ENCODE measurements at places on chromosomes 11 and 22. TPM values are rescaled to one million over a fixed set of nuclear protein-coding genes. Genes with fewer than 3 reads are reported as not detected.

GRCh38 chr22:25709758-25710157 lies 32.2 kb upstream of the MYO18B start:
- no peak for DNase-seq

- DNase-seq = no peak
Measured at GRCh38 chr22:43988116-43988820, 33.0 kb downstream of the SAMM50 start.

GRCh38 chr11:10674911-10675440 lies 18.6 kb downstream of the IRAG1 start:
- DNase-seq = no peak

GRCh38 chr11:16777613-16777975 lies 39.1 kb downstream of the C11orf58 start:
- DNase-seq = no peak

- no peak for DNase-seq
Measured at GRCh38 chr11:19561011-19561410, 151.6 kb upstream of the NAV2 start.

GRCh38 chr11:9133956-9134355 lies 42.6 kb upstream of the SCUBE2 start:
- no peak for DNase-seq

The NCR3LG1 gene
- 2.6 TPM for total RNA-seq

DNA sequence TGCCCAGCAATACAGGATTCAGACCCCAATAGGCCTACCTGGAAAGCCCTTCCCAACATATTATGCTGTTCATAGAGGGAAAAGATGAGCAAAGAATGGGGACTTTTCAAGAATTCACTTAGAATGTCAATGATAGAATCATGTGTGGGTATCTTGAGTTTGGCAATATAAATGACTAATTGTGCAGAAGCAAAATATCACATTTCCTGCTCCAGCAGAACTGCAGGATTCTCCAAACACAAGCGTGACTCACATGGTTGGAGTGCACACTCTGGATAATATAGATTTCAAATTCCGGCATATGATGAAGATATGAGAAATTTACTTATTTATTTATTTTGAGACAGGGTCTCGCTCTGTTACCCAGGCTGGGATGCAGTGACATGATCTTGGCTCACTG lies 12.5 kb upstream of the APOL5 start:
- DNase-seq = no peak

GRCh38 chr11:28838741-28839140 lies 730.6 kb downstream of the METTL15 start:
- DNase-seq = no peak

DNA sequence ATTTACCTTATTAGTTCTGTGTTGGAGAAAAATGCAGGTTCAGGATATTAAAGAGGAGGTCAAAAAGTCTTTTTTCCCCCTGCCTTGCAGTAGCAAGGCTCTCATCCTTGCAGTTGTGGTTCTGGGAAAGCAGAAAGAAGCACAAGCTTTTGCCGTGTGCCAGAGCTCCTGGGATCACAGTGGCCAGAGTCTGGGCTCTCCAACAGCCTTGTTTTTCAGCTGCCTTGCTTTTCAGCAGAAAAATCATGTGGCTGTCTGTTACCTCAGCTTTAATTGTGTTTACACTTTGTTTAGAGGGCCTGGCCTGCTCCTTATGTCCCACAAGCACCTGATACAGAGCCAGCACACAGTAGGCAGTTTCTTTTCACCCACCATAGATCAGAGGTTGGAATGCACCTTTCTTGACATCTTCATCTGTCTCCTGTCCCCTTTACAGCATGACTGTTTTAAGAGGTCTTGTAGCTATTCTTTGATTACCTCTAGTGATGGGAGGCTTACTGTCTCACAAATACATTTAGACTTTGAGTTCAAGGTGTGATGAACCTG lies 67.5 kb downstream of the TEAD1 start:
- no peak for DNase-seq

The LIPT2 gene
- 4.2 TPM for total RNA-seq

DNA sequence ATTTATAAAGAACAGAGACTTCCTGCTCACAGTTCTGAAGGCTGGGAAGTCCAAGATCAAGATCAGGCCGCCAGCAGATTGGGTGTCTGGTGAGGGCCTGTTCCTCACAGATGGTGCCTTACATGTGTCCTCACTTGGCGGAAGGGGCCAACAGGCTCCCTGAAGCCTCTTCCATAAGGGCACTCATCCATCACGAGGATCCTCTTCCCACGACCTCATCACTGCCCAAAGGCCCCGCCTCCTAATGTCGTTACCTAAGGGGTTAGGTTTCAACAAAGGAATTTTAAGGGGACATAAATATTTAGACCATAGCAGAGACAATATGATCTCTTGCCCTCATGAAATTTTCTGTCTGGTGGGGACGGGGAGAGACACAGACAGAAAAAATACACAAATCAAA lies 18.6 kb downstream of the TP53AIP1 start:
- no peak for DNase-seq

The SYT12 gene
- total RNA-seq = 1.7 TPM

GRCh38 chr11:745428-745827 lies 1.8 kb upstream of the TALDO1 start:
- DNase-seq = no peak

GRCh38 chr11:10461276-10461790 lies 6.3 kb downstream of the AMPD3 start:
- DNase-seq = no peak

GRCh38 chr11:12944889-12945288 lies 64.2 kb upstream of the RASSF10 start:
- no peak for DNase-seq

GRCh38 chr22:49815641-49816091 lies 12.0 kb downstream of the BRD1 start:
- DNase-seq = no peak

- no peak for DNase-seq
Measured at GRCh38 chr11:35583843-35584242, 34.4 kb upstream of the FJX1 start.

DNA sequence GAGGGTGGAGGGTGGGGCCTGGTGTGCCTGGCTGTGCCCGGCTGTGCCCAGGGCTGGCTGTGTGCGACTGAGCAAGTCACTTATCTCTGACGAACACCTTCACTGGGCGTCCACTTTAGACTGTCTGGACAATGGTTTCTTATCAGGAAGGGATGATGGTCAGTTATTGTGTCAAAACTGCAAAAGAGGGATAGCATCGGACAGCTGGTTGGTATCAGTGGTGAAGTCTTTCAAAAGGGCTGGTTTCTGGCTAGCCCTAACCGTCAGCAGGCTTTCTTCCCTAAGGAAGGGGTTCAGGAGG lies 4.1 kb upstream of the MGAT3 start:
- no peak for DNase-seq

- DNase-seq = no peak
Measured at GRCh38 chr11:70596091-70596490, 197.8 kb downstream of the CTTN start.

DNA sequence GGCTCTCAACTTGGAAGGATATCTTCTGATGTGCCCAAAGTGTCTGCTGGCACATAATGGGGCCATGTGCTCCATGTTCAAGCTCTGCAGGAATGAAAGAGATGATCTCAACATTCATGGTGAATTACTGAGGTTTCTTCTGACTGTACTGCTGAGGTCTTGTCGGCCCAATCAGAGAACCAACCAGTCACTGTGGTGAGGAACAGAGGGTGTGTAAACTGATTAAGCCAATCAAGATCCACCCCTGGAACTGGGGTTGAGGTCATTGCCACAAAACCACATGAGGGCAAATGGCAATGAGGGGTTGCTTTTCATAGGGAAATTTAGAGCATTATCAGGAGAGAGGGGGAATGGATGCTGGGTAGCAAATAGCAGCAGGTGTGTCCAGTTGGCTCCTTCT lies 152.3 kb upstream of the RAG2 start:
- no peak for DNase-seq

The TMPRSS13 gene
- 11.1 TPM for total RNA-seq

- DNase-seq = no peak
Measured at GRCh38 chr22:30491381-30491780, 14.1 kb downstream of the SEC14L4 start.

The TEX12 gene
- 0.38 TPM for total RNA-seq

DNA sequence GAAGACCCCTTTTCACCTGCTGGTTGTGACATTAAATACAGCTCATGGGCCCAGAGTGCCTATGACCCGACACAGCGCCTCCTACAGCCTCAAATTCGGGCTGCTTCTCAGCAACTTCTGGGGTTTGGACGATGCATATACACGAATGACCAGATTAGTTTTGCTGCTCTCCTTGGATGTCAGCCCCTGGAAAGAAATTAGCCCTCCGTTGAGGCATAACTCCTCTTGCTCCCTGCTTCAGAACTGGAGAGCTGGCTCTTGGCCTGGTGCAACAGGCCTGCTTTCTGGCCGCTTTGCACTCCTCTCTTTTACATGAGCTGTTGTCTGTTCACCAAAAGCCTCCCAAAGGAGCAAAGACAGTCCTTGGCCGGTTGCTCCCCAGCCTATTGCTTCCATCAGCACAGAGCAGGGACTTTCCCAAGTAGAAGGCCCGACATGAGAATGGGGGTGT lies 3.3 kb downstream of the TECTA start:
- DNase-seq = no peak

The SLC37A2 gene
- 31.5 TPM for total RNA-seq

- no peak for DNase-seq
Measured at GRCh38 chr22:22812031-22812905, 75.3 kb upstream of the IGLL5 start.

DNA sequence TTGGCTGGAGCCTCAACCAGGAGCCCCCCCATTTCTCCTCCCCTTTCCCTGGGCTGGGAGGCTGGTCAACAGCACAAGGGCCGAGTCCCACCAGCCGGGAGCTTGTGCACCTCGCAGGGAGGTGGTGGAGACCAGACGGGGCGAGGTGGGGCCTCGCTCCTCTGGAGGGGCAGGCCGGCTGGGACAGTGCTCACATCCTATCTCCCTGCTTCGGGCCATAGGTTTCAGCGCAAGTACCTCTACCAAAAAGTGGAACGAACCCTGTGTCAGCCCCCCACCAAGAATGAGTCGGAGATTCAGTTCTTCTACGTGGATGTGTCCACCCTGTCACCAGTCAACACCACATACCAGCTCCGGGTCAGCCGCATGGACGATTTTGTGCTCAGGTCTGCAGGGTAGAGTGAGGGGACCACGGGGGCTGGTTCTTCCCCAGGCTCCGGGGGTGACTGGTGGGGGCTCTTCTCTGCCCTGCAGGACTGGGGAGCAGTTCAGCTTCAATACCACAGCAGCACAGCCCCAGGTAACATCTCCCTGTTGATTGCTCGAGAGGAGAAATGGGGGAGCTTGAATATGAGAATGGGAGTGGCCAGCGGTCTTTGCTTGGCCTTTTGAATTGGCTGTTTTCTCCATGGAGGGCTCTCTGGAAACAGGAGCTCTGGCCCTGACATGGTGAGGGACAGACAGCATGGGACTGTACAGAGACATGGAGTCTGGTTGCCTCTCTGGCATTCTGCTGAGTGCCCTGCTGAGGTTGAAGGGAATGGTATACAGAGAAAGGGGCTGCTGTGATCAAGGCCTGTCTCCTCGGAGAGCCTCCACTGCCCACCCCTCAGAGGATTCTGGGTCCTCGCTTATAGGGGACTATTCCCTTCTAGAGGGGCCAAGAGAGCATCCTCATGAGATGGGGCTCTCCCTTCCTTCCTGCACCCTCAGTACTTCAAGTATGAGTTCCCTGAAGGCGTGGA lies 3.3 kb downstream of the SIDT2 start:
- no peak for DNase-seq

The PLCB3 gene
- 51.8 TPM for total RNA-seq

DNA sequence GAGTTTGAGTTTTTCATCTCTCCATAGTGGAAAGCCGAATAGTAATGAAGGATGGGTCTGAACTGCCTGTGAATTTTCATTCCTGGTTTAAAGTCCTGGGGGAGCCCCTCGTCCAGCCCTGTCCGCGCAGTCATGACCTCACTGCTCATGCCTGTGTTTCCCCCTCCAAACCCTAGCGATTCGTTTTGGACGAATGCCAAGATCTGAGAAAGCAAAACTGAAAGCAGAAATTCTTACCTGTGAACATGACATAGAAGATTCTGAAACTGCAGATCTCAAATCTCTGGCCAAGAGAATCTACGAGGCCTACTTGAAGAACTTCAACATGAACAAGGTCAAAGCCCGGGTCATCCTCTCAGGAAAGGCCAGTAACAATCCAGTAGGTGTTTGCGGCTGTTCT lies 30.5 kb downstream of the CDPF1 start:
- DNase-seq = no peak

DNA sequence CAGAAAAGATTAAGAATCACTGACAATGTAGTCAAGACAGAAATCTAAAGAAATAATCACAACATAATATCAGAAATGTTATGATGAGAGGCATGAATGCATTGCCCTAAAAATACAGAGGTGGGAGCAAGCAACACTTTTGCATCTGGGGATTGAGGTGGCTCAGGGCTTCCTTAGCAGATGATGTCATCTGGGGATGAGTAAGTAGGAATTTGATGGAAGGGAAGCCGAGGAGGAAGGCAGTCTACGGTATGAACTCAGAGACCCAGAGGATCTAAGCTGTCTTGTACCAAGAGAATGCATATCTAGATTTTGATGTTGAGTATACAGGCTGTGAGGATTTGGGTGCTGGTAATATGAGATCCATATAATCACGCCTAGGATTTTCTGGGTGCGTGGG lies 193.0 kb upstream of the SNX19 start:
- DNase-seq = no peak

The SCO2 gene
- 5.1 TPM for total RNA-seq

All from esophagus squamous epithelium (tissue), 5 donors.